Activated gamma-delta T cell (primary cell): ENCODE measurements at places on chromosomes 4 and X.

DNA sequence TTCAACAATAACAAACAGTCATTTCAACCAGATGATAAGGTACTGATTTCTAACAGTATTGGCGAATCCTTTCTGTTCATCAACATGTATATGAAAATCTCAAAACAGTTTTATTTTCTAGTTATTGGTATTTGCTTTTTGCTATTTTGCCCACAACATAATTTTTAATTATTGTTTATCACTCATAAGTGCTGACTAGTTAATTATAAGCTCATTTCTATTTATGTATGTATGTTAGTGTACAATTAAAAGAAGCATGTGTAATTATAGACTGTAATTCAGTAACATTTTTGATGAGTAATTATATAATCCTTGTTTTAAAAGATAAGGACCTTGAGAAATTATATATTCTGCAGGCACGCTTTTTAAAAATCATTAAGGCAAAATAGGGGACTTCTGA lies 67.2 kb upstream of the NPNT start:
- DNase-seq = no peak

GRCh38 chrX:50813843-50814661 lies at the start of gene SHROOM4:
Gene SHROOM4, minus strand, starts transcription at chrX:50814194. Its CDS starts 176 bp downstream, at chrX:50814018.
- DNase-seq = no peak

DNA sequence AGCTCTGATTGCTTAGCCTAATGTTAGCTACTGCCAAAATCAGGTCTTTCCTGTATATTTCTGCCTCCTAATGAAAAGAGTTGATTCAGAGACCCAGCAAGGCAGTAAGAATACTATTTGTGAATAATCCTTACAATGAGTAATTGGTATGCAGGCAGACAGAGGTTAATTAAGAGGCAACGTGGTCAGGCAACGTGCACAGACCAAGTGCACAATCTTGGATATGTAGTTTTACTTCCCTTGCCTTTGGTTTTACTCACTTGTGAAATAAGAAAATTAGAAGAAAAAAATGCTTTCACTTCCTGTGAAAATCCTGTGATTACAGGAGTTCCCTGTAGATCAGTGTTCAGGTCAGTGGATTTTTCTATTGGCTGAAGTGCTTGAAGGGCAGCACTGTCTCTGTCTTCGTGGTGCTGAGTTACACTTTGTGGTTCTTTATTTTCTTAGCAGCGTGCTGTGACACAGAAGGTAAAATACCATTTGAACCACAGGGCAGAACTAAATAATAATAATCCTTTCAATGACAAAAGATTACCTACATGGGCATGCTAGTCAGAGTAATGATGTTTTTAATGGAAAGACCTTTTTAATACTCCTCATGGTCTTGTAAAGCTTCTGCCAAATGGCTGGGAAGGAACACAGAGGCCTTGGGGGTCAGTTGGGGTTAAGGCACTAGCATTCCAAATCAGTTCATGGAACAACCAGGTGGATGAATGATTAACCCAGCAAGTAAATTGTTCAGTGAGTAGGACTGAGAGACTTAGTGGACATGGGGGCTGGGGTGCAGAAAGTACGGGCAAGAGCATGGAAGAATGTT lies 430.9 kb downstream of the MAPK10 start:
- no peak for DNase-seq

GRCh38 chr4:165096776-165097175 lies 15.9 kb downstream of the TMEM192 start:
- no peak for DNase-seq

DNA sequence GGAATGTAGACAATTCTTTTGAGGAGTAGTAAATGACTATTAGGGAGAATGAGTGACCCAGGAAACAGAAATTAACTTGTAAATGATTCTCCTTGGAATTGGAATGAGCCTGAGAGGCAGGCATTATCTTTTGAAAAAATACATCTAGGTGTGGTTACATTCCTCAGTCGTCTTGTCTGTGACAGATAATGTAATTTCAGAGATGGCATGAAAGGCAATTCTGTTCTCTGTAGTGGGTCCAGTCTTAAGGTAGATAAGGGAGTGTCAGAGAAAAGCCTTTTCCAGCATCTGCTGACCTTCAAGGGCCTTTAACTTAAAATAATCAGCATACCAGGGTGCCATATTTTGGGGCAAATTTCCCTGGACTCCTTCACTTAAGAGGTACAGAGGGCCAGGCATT lies 35.1 kb downstream of the HERC6 start:
- DNase-seq = no peak

- DNase-seq = no peak
Observed at GRCh38 chr4:108261026-108261425, 92.3 kb upstream of the LEF1 start.

DNA sequence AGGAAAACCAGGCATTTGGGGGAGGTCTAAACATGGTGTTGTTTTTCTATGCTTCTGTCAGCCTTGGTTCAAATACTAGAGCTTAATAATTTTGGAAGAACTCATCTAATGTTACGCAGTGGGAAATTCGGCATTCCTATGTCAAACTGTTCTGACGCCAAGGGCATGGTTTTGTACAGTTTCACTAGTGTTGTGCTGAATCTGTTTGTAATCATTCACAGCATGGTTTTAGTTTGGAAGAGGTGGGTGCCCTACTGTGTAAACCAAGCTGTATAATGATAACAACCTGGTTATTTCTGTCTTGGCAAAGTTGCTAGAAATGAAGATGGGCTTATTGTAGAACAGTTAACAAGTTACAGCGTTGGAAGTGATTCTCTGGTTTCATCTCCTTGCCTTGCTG lies 5.2 kb downstream of the DDX3X start:
- DNase-seq = no peak

- no peak for DNase-seq
Observed at GRCh38 chrX:105471597-105471996, 251.1 kb upstream of the TEX13A start.
